ENCODE measurements at places on chromosomes 2 and 18.

- DNase-seq: no peak
Observed at GRCh38 chr2:101501443-101501842, 26.5 kb upstream of the RFX8 start.

DNA sequence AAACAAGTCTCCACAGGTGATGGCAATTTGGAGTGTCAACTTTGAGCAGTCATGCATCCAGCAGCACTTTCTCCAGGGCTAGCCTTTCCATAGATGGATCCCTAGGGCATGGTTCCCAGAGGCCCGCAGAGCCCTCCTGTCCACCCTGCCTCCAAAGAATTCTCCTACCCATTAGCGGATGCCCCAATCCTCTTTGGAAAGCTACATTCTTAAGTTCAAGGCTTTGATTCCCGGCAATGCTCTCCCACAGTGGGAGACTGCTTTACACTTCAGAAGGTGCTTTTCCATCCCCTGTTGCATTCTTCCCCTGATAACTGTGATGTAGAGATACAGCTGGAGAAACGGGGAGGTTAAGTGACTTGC, 61.3 kb downstream of the ACAA2 start:
- no peak for DNase-seq

- no peak for DNase-seq
Observed at GRCh38 chr18:36176711-36177110, 10.6 kb upstream of the MOCOS start.

- no peak for DNase-seq
Observed at GRCh38 chr2:63680455-63680854, 91.7 kb downstream of the MDH1 start.

GRCh38 chr2:23760736-23761135, 166.2 kb downstream of the ATAD2B start:
- no peak for DNase-seq
